ENCODE measurements at places on chromosomes 13 and 19.

DNA sequence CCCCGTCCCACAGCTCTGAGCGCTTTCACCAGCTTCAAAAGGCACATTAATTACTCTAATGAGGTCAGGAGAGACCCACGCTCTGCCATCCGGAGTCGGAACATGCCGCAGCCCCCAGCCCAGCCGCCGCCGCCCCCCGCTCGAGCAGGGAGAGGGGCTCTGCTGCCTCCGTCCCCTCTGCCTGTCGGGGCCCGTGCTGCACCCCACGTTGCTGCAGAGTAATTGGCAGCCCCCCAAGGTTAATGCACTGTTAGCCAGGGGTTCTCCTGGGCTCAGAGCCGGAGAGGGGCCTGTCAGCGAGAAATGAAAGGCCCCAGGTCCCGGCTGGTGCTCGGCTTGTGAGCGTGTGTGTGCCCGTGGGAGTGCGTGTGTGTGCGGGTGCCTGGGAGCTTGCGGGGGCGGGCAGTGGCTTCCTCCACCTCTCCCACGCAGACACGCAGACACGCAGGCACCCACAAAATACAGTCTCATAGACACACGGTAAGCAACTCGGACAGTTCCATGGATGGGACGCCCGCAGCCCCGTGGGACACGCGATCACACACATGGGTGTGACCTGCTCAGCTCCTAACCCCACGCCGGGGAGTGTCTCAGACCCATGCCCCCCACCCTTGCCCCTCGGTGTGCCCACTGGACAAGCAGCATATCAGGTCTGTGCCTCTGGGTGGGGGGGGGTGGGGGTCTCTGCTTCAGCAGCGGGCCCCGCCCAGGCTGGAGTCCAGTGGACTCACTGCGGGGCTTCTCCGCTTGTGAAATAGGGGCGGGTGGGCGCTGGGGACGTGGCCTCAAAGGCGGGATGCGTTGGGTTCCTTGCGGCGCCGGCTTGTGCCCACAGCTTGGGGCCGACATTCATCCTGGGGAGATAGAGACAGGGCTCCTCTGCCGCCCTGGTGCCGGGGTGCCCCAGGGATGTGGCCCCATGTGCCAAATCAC is 4.8 kb upstream of the EFNA2 start:
- DNase-seq: no peak

- no peak for DNase-seq
These were observed 3.1 kb downstream of the C19orf25 start for GRCh38 chr19:1475751-1476437.

- no peak for DNase-seq
These were observed 185.3 kb downstream of the LHFPL6 start for GRCh38 chr13:39417643-39418042.

GRCh38 chr13:23380534-23380933 is 53.0 kb downstream of the SACS start:
- DNase-seq: no peak

Data from stimulated activated CD8-positive, alpha-beta memory T cell treated with anti-CD3 and anti-CD28 coated beads, Interleukin-15, amount 100 ng/mL, for 1 hour (primary cell).